Head of caudate nucleus (tissue), 42 donors: ENCODE measurements at places on chromosomes 4 and X.

- DNase-seq: no peak
These were observed 460.3 kb downstream of the GPAT3 start for GRCh38 chr4:83996254-83996653.

GRCh38 chrX:13055486-13055885 is 11.1 kb upstream of the FAM9C start:
- DNase-seq: no peak

- no peak for DNase-seq
These were observed 50.8 kb downstream of the WWC2 start for GRCh38 chr4:183149616-183150539.

- DNase-seq: no peak
These were observed 21.3 kb downstream of the PIN4 start for GRCh38 chrX:72202792-72203401.

- no peak for DNase-seq
These were observed 36.9 kb upstream of the ADAD1 start for GRCh38 chr4:122341886-122342285.

- peak; percentile 44 for DNase-seq
These were observed 193.2 kb downstream of the COMMD8 start for GRCh38 chr4:47270201-47270888.

- peak; percentile 49 for DNase-seq
These were observed 723 bp downstream of the WDFY3 start for GRCh38 chr4:84965553-84966381.

DNA sequence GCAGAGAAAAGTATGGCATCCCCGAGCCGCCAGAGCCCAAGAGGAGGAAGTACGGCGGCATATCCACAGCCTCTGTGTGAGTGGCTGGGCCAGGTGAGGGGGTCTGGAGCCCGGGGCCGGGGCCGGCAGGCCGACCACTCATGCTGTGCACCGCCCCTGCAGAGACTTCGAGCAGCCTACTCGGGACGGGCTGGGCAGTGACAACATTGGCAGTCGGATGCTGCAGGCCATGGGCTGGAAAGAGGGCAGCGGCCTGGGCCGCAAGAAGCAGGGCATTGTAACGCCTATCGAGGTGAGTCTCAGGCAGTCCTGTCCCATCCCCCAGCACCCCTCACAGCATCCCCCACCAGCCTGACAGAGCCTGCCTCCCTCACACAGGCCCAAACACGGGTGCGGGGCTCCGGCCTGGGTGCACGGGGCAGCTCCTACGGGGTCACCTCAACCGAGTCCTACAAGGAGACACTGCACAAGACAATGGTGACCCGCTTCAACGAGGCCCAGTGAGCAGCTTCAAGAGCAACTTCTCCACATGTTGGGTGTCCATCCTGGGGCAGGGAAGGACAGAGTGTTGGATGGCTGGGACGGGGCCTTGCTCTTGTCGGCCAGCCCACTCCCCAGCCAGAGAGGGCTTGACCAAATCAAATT is 7.4 kb upstream of the UBA1 start:
- DNase-seq: no peak

DNA sequence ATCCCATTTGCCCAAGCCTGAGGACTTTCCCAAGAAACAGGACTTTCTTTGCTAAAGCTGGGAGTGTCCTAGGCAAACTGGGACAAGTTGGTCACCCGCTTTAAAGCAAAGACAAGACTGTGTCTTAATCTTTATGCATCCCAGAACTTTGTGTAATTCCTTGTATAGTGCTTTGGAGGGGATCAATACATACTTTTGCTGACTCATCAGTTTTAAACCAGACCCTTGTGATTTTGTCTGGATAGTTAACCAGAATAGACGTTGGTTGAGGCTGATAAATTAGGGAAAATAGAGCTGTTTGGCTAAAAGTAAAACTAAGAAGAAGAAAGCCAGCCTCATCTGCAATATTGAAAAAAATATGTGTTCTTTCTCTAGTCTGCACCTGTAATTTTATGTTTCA is 82.8 kb downstream of the IL1RAPL1 start:
- DNase-seq: no peak

DNA sequence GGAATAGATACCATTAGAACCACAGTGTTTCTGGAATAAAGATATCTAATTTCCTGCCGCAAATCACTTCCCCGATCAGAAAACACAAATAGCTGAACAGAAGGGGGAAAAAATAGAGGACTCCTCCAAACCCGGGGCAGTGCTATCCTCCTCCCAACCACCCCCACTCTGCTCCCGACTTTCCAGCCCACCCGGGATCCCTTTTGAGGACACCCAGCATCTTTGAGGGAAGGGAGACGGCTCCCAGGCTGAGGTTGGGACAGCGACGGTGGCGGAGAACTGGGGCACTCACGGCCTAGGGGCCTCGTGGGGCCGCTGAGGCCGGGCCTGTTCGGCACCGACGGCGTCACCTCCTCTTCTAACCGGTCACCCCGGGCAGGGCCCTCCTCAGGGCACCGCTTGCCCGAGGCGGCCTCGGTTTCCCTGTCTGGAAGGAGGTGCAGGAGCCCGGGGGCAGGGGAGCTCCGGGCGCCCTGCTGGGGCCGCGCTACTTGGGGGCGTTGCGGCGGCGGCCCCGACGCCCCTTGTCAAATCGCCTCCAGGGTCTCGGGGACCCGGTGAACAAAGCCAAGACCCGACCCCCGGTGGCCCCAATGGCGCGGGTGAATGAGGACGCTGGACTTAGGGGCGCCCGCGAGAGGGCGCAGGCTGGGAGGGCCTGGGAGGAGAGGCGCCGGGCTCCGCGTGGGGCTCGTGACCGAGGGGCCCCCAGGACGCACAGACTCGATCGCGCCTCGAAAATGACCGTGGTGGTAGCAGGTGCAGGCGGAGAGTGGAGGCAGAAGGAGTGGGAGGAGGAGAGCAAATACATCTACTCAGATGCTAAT is 6.9 kb upstream of the ARX start:
- DNase-seq: no peak

GRCh38 chr4:184196730-184197385 is 20.8 kb downstream of the ENPP6 start:
- DNase-seq: no peak

- DNase-seq: no peak
These were observed 102.4 kb upstream of the LIMCH1 start for GRCh38 chr4:41435510-41435909.

DNA sequence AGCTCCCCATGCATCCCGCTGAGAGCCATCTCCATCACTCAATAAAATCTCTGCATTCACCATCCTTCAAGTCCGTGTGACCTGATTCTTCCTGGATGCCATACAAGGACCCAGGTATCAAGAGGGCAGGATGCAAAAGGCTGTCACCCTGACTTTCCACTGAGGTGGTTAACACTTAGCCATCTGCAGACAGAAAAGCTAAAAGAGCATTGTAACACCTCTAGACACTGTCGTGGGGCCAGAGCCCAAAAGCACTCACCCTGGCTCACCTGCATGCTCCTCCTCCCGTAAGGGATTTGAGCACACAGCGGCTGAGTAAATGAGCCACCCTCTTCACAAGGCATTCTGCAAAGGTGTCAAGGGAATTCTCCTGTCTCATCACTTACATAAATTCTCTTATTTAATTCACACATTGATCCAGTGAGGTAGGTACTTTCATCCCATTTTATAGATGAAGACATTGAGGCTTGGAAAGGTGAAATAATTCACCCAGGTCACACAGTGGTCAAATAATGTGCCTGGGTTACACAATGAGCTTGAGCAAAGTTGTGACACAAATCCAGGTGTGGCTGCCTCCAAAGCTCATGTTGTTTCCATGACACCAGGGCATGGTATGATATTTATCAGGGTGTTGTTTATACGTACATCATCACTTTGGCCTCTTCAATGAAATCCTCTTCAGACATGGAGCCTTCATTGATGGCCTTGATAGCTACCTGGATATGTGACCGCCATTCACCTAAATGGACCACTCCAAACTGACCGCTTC is 48.0 kb downstream of the TXK start:
- no peak for DNase-seq

GRCh38 chr4:104942990-104943743 is 203.5 kb upstream of the TET2 start:
- DNase-seq: no peak

DNA sequence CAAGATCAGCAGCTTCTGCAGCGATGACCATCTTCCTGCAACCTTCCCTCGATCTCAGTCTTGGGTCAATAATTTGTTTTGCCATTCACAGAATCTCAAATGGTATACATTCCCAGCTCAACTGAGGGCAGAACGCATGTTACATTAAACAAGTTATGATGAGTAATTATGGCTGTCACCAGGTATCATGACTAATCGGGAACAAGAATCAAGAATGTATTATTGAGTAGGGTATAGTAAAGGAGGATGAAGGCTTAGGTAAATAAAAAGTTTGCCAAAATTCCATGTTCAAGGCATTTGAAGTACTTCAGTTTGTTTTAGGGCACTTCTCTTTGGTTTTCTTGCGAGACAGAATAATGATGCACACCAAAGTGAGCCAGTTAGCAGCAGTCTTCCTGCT is 194.1 kb downstream of the SH2D1A start:
- DNase-seq: no peak

DNA sequence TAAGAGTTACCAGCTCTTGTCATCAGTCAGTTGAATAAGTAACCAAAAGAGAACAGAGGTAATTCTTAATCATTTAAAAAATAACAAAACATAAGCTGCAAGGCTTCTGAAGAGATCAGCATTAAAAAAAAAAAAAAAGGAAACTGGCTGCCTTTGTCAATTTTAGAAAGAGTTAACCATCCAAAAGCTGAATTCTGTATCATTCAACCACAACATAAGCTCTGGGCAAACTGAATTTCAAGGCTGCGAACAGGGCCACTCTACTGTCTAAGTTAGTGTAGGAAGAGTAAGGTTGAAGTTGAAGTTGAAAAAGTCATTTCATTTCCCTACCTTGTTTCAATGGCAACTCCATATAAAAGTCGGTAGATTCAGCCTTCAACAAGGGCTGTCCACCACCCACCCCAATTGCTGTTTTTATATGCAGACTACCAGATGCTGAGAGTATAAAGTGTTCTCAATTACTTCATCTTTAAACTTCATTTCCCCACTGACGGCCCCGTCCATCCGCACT is 1.1 kb upstream of the LIN54 start:
- DNase-seq: no peak

DNA sequence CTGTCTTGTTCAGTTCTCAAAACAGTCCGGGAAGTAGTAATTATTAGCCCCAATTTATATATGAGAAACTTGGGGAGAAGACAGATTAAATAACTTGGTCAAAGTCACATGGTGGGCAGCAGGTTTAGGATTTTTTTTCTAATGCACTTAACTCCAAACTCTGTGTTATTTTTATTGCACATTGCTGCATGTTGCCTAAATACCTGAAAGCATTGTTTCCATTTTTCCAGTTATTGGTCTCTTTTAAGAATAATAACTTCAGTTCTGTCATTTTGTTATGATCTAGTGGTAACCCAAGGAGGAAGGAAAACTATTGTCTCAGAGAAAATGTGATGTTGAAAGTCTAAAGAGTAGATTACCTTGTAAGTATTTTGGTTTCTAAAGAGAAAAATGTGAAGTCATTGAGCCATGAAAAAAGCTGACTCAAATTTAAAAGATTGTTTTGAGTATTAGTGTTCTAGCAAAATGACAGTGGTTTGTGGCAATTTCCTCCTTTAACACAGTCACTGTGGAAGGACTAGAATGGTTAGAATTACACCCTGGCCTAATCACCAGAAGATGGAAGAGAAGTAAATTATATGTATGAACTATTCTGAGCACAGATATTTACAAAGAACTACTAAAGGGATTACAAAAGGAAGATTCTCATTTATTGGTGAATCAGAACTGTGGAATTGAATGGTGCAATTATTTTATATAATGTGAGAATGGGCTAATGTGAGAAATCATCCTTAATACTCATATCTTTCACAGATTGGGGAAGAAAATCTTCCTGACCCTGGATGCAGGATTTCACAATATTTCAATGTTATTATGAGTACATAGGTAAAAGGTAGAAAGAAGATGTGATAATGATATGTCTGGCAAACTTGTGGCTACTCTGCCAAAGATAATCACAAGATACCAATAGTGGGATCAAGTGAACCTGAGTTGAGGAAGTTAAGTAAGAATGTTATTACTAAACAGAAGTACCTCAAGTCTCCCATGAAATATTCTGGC is 21.7 kb upstream of the CXCL8 start:
- DNase-seq: no peak

DNA sequence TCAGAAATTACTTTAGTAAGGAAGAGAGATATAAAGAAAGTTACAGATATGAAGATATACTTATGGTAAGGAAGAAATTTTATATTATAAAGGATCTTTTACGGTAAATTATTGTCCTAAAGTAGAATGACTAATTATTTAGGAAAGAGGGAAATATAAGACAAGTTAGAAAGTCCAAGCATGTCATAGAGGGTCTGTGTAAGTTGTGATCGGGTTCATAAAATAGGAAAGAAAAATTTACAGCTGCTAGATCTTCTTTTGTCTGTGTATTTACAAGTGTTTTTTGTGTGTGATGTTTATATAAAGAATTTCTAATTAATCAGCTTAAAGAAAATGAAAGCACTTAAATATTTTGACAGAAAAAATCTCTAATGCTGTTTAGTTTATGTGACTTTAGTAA is 1054.9 kb upstream of the DIAPH2 start:
- no peak for DNase-seq

DNA sequence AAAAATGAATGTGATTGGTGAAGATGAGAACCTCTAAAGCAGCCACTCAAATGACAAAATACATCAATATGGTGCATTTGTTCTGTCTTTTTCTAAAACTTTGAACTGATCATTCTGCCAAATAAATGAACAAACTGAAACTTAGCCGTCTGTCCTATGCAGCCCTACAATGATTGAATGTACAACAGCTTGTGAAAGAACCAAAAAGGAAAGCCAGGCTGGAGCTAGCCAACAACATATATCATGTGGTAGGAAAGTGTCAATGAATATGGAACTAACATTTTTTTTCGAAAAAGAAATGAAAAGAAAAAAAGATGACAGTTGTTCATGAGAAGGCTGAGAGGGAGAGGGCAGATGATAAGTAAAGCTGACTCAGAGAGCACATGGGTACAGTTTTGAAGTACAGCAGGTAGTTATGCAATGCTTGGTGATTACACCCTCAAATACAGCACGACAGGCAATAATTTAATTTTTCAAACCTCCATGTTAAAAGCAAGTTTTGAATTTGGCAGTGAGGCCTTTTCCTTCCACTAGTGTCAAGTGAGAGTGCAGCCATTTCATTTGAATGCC is 21.2 kb upstream of the SLC7A11 start:
- DNase-seq: no peak

GRCh38 chr4:45147866-45148265 is 421.5 kb upstream of the GNPDA2 start:
- no peak for DNase-seq

GRCh38 chrX:16855363-16856075 is 14.6 kb downstream of the RBBP7 start:
- no peak for DNase-seq
